ENCODE measurements at places on chromosomes 2 and 18.

- no peak for DNase-seq
Measured at GRCh38 chr2:19009510-19009909, 348.9 kb downstream of the OSR1 start.

DNA sequence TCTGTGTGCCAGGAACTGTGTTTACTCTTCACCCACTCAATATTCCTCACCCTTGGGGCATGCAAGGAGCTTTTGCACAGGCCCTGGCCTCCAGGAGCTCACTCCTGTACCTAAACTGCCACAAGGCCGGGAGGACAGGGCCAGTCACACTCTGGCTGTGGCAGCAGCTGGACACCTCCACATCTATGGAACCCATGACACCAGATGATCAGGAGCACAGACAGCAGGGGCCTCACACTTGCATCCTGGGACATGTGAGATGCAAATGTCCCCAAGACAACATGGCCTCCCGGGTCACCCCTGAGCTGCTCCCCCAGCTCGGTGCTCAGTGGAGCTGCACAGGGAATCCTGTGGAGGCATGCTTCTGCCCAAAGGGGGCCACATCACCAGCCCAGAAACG lies 61.8 kb upstream of the SLC66A3 start:
- DNase-seq, result no peak

DNA sequence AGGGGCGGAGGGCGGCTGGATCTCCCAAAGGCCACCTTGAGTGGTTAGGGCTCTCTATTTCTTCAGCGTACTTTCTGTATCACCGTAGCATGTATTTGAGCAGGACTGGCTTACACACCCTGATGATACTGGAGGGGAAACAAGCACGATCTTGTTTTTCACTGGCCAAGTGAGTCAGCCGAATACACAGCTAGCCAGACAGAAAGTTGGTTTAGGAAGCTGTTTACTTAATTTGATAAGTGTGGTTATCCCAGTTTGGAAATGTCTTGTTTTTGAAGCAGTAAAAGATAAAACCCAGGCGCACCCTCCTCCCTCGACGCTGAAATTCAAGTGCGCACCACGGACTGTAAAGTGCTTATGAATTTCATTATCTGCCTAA lies 582 bp downstream of the RIOK3 start:
- DNase-seq, result no peak

DNA sequence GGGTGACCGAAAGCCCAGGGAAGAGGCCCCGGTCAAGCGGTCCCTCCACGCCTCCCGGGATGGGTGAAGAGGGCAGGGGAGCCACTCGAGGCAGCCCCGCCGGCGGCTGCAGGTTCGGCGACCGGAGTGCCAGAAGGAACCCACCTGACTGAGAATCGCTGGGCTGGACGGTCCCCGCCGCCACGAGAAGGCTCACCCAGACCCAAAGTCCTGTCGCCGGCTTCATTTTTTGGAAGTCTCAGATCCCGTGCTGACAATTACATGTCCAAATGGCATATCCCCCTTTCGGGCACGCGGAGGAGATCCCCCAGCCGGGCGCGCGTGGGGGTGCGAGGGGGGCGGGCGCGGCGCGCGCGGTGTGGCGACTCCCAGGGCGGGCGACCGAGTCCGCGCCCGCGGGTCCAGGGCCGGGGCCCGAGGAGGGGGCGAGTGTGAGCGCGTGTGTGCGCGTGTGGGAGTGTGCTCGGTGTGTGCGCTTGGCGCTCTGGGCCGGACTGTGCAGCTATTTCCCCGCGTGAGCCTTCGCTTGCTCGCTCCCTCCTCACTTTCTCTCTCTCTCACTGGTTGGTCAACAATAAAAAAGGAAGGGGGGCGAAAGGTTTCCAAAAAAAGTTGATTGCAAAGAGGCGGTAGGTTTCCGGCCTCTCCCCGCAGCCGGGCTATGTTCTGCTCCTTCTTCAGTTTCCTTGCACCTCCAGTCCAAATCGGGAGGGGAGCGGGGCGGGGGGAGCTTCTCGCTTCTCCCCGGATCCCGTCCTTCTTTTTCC lies at the start of gene ERBB4:
Gene ERBB4 (minus strand): TSS at position 498 of the 767 bp plus-strand sequence. CDS start 272 bp downstream, at position 226.
- DNase-seq, result peak; percentile 58

DNA sequence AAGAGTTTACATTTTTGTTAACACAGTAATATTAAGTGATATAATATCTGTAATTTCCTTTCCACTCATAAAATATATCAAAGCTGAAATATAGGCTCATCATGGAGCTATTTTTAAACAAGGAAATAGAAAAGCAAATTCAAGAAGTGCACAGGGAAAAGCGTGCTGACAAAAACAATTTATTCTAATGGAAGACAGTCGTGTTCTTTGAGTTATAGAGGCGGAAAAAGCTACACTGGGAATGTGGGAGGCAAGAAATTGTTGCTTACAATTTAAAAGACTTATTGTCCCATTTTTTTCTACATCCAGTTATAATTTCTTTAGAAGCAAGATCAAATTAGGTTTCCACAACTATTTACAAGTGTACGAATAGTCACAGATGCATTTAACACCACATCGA lies 3.2 kb upstream of the TTN start:
- DNase-seq, result no peak

DNA sequence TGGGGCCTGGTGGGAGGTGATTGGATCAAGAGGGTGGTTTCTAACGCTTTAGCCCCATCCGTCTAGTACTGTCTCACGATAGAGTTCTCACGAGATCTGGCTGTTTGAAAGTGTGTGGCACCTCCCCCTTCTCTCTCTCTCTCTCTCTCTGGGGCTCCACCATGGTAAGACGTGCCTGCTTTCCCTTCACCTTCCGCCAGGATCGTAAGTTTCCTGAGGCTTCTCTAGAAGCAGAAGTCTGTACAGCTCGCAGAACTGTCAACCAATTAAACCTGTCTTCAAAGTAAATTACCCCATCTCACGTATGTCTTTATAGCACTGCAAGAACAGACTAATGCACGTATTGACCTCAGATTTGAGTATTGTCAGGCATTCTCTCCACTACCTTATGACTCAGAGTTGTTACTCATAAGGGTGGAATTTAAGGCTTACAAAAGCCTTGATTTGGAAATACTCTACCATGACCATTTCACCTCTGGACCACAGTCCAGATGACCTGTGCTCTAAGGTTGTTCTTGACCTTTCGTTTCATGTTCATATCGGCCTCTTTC lies 99.5 kb upstream of the AGAP1 start:
- DNase-seq, result no peak

DNA sequence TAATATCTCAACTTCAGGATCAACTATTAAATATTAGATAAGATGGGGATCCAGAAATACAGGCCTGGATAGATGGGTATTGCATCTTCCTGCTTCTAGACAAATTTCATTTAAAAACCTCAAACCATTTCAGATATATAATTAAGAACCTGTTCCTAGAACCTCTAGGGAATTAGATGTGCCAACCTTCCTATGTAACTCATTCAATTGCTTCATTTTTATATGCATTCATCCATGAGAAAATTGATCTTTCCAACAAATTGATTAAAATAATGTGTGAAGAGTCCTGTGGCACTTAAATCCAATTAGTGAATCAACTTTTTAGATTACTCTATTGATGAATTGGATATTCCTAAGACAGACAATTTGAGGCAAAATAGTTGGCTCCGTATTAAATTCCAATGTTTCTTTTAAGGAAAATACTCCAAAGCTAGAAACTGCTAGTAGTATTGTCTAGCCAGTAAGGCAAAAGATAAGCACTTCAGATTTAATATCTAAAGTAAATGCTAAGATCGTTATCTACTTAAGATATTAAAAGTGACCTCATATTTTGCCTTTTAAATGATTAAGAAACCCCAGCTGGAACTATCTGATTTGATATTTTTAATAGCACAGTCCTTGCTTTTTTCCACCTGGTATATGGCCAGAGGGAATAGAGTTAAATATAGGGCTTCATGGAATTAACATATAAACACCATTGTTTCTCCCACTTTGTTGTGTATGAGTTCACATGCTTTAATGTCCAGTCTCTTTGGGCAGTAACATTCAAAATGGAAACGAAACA lies 35.8 kb downstream of the DARS1 start:
- no peak for DNase-seq

GRCh38 chr2:201228271-201228911 lies 31.9 kb upstream of the CASP8 start:
- no peak for DNase-seq

DNA sequence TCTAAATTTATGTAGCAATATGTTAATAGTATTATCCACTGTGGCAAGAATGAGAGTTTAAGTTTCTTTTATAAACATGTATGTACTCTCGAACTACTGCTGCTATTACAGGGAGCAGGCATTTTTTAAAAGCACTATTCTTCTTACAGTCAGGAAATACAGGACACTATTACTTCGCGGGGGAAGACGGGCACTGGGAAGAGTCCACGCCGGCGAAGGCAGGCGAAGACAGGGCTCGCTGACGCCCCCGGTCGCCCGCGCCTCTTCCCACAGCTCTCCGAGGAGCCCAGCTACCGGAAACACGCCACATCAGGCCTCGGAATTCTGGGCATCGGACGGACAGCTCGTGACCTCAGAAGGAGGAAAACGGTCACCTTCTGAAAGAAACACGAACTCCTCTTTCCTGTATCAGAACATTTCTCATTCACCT lies 90.2 kb downstream of the FAM161A start:
- peak; percentile 83 for DNase-seq

All from COR-L47 (cell line).